ENCODE measurements at places on chromosomes 13 and 19.

DNA sequence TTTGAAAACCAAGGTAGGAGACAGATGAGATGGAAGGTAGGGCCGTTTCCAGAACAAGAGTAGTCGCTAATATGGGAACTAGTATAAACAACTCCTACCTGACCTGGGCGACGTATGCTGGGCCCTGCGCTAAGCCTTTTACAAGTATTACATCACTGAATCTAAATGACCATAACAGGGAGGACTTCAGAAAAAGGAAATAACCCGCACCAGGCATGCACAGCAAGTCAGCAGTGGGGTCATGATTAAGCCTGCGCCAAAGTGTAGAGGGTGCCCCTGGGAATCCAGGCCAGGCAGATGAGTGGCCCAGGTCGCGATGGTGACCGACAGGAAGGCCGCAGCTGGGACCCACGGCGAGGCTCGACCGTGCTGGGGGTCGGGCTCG lies 613 bp downstream of the ATP13A1 start:
- no peak for DNase-seq

GRCh38 chr13:51212758-51213157 lies 9.4 kb upstream of the FAM124A start:
- DNase-seq = no peak

DNA sequence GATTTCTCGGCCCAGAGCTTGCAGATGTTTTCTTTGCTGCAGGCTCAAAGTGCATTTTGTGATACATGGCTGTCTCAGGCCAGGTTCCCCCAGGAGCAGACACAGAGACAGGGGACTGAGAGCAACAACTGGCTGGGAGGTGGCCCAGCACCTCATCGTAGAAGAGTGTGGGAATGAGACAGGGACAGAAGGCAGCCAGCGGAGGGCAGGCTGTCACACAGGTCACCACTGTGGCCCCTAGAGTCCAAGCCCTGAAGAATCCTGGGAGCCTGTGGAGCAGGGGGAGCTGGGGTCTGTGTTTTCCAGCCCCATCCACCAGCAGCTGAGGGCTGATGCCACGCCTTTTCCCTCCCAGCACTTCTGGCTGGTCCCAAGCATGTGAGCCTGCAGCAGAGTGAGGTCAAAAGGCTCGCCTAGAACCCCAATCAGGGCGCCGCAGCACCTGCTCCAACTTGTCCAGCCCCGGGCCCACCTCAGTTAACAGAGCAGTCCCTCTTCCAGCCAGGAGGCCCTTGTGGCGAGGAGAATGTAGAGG lies 723.8 kb downstream of the UQCRFS1 start:
- no peak for DNase-seq

- DNase-seq = no peak
Measured at GRCh38 chr13:26881154-26881553, 120.6 kb upstream of the GPR12 start.

- DNase-seq = no peak
Measured at GRCh38 chr13:36850790-36851438, 31.9 kb downstream of the RFXAP start.

DNA sequence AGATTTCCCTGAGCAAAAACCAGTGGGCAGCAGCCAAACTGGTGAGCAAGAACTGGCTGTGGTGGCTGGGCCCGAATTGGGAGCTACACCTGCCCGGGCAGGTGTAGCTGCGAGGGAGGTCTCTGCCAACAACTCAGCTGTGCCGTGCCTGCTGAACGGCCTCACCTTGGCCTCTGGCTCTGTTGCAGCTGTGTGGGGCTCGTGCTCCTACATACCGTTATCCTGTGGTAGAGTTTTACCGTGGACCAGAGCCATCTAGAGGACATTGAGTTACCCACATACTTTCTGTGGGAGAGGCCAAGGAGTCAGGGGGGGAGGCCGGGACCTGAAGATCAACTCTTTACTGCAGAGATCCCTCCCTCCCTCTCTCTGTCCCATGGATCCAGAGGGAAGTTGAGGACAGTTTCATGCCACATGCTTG lies 113.2 kb downstream of the TM9SF2 start:
- peak; percentile 20 for DNase-seq

DNA sequence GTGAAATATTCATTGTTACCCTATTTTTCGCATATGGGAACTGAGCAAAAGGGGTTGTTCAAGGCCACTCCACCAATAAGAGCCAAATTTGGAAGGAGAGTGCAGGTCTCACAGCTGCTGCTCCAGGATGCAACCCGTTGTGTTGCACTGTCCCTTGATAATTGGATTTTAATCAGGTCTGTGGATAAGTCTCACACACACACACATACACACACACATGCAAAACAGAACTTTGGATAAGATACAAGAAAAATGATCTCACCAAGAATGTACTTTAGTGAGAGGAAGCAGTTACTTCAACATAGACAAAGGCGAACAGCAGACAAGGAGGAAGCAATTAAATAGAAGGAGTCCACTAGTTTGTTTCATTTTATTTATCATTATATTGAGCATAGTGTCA lies 127.3 kb upstream of the EDNRB start:
- no peak for DNase-seq

DNA sequence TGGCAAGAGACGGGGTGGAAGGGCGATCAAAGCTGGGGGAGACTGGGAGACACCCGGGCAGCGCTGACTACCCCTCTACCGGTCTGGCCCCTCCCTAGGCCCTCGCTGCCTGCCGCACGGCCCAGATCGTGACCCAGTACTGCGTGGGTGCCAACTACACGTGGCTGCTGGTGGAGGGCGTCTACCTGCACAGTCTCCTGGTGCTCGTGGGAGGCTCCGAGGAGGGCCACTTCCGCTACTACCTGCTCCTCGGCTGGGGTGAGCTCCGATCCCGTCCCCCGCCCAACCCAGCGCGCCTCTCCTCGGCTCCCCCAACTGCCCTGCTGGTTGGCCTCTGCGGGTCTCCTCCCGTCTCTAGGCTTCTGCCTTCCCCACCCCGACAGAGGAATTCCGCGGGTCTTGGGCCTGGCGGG lies 8.8 kb downstream of the GIPR start:
- no peak for DNase-seq

DNA sequence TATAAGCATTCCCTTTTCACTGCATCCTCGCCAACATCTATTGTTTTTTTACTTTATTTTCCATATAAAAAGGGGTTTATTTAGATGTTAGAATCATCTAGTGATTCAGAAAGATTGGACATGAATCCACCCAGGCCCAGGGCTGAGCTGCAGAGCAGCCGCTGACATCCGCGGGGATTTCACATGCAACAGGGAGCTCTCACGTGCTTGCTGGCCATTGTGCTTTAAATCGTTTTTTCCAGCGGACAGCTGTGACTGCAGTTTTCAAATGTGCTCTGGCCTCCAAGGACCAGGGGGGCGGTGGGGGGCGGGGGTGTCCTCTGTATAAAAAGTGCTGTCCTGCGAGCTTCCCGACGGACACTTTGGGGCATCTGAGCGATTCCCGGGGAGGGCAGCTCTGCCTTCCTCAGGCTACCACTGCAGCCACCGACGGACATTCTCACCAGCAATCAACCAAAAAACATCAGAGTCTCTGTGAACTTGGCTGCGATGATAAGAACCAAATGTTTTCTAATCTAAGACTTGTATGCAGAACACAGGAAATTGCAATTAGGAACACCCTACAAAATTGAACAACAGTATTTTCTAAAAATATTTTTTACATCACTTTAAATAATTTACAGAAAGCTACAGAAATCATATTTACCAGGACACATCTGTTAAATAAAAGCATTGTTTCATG lies 12.6 kb downstream of the RB1 start:
- no peak for DNase-seq

DNA sequence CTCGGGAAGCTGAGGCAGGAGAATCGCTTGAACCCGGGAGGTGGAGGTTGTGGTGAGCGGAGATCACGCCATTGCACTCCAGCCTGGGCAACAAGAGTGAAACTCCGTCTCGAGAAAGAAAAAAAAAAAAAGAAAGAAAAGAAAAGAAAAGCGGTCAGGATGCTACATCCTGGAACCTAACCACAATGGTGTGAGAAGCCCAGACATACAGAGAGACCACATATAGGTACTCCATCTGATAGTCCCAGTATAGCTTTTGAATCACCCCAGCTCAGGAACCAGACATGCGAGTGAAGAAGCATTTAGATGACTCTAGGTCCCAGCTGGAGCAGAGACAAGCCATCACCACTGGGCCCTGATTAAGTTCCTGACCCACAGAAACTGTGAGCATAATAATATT lies 3.2 kb downstream of the IFNL1 start:
- DNase-seq = no peak

DNA sequence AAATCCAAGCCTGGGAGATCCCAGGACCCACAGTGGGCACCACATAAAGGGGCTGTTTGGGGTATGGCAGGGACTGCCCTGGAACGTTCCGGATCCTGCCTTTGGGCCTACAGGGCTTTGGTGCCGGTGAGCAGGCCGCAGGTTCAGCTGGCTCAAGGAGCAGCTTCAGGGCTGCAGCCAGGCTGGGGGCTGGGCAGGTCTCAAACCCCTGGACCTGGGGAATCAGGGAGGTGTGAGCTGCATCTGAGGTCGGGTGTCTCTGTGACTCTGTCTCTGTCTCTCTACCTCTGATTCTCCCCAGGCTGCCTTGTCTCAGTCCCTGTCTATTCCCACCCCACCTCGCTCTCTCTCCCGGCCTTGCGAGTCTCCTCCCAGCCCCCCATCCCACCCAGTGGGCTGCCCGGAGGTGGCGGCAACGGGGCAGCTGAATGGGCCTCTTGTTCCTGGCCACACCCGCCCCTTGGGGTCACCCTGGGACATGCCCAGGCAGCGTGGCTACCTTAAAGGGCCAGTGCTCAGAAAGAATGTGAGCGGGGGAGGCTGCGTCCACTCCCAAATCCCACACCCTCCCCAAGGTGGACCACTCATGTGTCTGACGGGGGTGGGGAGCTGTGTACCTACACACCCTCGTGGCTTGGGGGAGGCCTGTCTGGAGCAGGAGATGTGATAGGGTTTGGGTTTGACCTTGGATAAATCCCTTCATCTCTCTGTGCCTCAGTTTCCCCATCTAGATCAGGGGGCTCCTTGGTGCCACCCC lies 31.1 kb downstream of the NFIC start:
- peak; percentile 73 for DNase-seq

GRCh38 chr19:11659612-11660011 lies 62.3 kb downstream of the ZNF627 start:
- no peak for DNase-seq

- no peak for DNase-seq
Measured at GRCh38 chr13:40152145-40152544, 496.7 kb downstream of the COG6 start.

DNA sequence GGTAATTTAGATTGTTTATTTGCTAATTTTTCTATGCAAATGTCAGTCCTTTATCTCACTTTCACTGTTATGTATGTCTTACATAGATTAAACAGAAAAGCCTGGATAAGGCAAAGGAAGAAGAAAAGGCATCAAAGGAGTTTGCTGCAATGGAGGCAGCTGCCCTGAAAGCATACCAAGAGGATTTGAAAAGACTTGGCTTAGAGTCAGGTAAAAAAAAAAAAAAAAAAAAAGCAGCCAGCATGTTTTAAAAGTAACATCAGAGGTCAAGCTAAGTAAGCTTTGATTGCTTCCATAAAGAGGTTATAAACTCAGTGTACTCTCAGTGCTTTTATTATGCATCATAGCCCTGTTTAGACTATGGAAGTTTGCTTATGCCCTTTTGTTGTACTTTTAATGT lies 3.8 kb downstream of the WBP4 start:
- DNase-seq = no peak

- no peak for DNase-seq
Measured at GRCh38 chr13:40207001-40207478, 459.4 kb downstream of the FOXO1 start.

DNA sequence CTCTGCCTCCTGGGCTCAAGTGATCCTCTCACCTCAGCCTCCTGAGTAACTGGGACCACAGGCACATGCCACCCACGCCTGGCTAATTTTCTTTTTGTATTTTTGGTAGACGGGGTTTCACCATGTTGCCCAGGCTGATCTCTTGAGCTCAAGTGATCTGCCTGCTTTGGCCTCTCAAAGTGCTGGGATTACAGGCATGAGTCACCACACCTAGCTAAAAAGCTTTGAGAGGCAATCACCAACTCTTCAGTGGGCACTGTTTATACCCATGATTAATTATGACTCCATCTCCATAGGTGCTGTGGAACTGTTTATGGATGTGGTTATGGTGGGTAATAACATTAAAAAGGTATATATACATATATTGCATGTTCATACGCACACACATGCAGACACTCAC lies 7.5 kb upstream of the RBM26 start:
- no peak for DNase-seq

GRCh38 chr13:113141601-113141970 lies 16.9 kb upstream of the PROZ start:
- no peak for DNase-seq

DNA sequence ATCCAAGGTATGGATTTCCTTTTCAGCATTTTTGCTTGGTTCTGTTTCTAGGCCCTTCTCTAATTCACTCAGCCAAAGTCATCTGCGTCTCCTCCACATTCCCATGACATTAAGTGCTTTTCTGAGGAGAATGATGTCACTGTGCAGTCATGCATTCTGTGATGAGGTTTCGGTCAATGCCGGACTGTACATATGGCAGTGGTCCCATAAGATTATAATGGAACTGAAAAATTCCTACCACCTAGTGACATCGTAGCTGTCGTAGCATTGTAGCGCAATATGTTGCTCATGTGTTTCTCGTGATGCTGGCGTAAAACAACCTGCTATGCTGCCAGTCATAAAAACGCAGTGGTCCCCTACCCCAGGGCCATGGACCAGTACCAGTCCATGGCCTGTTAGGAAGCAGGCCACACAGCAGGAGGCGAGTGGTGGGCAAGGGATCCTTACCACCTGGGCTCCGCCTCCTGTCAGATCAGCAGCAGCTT lies 63.4 kb upstream of the TNFRSF19 start:
- DNase-seq = no peak

DNA sequence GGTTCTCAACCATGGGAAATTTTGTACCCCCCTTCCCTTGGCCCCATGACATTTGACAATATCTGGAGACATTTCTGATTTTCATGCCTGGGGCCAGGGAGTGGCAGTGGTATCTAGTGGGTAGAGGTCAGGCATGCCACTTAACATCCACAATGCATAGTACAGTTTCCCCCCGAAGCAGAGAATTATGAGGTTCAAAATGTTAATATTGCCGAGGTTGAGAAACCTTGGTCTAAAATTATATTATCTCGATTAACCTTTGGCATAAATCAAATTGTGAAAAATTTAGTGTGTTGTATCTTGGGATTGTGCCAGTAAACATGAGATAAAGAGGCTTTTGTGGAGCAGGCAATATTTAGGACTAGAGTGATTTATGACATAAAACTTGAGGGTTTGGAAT lies 147.9 kb downstream of the LMO7 start:
- DNase-seq = no peak

- DNase-seq = no peak
Measured at GRCh38 chr13:33636243-33636642, 181.7 kb upstream of the RFC3 start.

All from pons (tissue), 1 donor.